ENCODE measurements at places on chromosomes 1 and 21.

- no peak for DNase-seq
Measured at GRCh38 chr1:185926588-185926987, 192.4 kb downstream of the HMCN1 start.

GRCh38 chr1:8073112-8073855 lies 47.2 kb upstream of the ERRFI1 start:
- DNase-seq: no peak

GRCh38 chr21:42666925-42667324 lies 13.5 kb downstream of the PDE9A start:
- no peak for DNase-seq

GRCh38 chr1:34845131-34845901 lies 14.2 kb downstream of the SMIM12 start:
- DNase-seq: no peak

- no peak for DNase-seq
Measured at GRCh38 chr1:116110567-116111523, at the start of gene MAB21L3. Gene MAB21L3 (plus strand): TSS chr1:116111399. CDS start chr1:116112616, 1,217 bp downstream.
